CD4-positive, alpha-beta T cell treated with Interleukin-4 for 1 hour (primary cell): ENCODE measurements at places on chromosomes 7 and 10.
A peak's percentile ranks its signal among the peaks of the same experiment; 100 is the strongest.

DNA sequence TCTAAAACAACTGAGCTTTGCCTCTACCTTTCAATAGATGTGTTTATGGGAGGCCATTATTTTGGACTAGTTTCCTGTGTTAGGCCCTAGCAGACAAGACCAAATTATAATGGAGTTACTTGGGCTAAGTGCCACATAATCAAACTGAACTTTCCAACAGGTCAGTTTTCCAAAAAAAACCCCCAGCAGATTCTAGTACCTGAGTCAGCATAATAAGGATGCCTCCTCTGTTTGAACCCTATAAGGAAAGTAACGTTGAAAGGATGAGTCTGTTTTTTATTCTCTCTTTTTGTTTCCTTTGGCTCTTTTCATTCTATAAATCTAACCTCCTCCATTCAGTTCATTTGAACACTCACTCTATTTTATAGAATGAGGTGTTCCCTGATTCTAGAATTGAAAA is 148.1 kb upstream of the FAM3C start:
- no peak for DNase-seq

DNA sequence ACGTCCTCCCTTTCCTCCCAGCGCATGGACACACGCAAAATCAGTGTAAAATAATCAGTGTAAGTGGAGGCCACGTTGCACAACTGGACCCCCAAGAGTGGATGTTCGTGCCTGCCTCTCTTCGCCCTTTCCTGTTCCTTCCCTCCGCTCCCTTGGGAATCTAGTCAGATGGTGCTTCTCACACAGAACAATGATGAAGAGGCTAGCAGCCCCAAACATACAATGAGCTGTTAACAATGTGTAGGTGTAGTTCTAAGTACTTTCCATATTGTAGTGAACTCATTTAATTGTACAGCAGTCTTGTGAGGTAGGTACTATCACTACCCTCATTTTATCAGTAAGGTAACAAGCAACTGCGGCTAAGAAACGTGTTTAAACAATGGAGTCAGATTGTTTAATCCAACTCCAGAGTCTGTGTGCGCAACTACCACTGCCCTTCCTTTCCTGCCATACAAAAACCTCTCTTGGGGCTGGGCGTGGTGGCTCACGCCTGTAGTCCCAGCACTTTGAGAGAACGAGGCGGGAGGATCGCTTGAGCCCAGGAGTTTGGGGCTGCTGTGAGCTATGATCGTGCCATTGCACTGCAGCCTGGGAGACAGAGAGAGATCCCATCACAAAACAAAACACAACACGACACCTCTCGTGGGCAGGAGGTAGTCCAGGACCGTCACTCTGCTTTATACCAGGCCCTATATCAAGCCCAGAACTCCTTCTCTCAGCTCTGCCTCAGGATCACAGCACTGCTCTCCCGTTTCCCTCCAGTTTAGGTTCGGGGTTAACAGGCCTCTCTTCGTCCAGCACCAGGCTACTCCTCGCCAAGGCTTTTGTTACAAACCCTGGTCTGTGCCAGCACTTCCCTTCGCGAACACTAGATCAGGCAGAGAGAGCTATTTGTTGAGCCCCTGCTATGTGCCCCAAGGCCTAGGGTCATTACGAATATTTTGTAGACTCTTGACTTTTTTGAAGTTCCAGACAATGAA is 1.1 kb downstream of the FKBP9 start:
- DNase-seq = no peak

DNA sequence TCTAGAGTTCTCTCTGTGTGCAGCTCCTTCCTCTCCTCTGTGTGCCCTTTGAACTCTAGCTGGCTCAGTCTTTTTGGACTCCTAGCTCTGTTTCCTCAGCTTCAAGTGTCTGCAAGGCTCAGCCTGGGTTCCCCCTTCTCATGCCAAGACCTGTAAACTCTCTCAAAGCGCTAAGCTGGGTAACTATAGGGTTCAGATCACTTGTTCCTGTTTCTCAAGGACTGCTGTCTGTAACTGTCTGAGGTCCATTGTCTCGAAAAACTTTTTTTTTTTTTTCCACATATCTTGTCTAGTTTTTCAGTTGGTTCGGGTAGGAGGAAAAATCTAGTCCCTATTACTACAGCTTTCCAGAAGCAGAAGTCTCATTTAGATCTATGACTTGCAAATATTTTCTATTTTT is 46.6 kb upstream of the PPP1R17 start:
- no peak for DNase-seq

GRCh38 chr7:157568770-157569584 is 232.2 kb downstream of the DNAJB6 start:
- peak; percentile 65 for DNase-seq
